Upper lobe of right lung (tissue), 1 donor: ENCODE measurements at places on chromosomes 7 and 10. TPM values are rescaled to one million over a fixed set of nuclear protein-coding genes. Genes with fewer than 3 reads are reported as not detected.

DNA sequence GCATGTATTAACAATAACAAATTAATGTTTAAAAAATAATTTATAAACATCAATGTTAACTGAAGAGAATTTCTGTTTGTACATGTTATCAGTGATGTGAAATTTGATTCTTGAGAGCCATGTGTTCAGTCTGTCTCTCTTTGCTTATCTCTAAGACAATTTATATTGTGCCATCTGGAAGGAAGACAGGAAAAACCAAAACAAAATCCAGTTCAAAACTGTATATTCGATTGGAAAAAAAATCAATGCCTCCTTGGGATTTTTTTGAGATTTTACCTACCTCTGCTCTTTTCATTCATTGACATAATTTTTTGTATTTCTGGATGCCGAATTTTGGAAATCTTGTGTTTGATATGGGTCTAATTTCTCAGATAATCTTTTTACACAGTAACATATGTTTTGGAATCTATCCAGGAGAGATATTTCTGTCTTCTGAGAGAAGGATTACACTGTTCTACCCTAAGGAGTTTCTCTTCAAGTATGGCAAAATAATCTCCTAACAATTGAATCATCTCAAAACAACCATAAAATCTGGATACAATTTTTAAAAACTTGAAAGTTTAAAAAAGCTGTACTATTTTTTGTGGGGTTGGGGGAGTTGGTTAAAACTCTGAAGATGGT is 311.9 kb upstream of the GNAI1 start:
- H3K27me3 ChIP-seq = peaks cover 3% of the 10 kb centered on the region
- no peaks in the 10 kb centered on the region for H3K36me3 ChIP-seq
- no peak overlapping the region for H3K27ac ChIP-seq
- no peaks in the 10 kb centered on the region for H3K4me1 ChIP-seq

DNA sequence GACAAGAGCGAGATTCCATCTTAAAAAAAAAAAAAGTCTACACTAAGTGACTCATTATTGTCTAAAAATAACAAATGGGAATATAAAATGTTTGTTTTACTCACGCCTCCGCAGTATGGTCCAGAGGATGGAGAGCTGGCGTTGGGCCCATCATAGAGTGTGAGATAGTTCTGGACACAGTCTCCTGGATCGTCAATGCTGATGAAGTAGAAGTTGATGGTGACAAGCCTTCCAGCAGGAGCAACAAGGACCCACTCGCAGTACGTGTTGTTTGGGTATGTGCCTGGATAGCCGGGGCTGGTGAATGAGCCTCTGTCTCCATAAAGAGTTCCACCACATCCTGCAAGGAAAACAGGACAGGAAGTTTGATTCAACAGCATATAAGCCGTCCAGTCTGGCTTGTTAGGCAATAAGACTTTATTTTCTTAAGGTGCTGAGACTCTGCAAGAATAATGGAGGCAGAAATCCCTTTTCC is 11.5 kb upstream of the RSU1 start:
- no peaks in the 10 kb centered on the region for H3K36me3 ChIP-seq
- H3K27ac ChIP-seq = no peak overlapping the region
- no peaks in the 10 kb centered on the region for H3K27me3 ChIP-seq

GRCh38 chr10:11472158-11472753 is 139.2 kb downstream of the USP6NL start:
- H3K27me3 ChIP-seq = no peaks in the 10 kb centered on the region
- H3K4me1 ChIP-seq = no peaks in the 10 kb centered on the region
- H3K4me3 ChIP-seq = no peak overlapping the region
- peaks cover 4% of the 10 kb centered on the region for H3K36me3 ChIP-seq
- no peak for DNase-seq

DNA sequence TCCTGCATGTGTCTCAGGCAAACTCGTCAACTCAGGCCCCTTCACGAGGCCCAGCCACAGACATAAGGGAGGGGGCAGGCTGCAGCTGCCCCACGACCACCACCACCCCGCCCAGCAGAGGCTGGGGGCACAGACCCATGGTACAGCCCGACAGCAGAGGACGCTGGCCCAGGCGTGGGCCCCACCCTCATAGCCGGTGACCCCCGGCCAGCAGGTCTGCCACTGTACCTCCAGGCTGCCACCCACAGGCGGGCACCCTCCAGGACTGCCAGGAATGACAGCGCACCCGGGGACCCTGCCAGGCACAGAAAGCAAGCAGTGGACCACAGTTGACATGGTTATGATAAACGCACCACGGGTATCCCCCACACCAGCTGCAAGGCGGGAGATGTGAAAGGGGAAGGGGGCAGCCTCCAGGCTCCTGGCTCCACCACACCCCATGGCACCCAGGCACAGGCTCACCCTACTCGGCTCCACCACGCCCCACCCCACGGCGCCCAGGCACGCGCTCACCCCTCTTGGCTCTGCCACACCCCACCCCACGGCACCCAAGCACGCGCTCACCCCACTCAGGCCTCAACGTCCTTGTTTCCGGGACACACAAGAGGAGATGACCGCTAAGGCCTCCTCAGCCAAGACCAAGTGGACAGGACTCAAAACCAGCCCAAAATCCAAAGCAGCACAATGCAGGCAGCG is 135.9 kb downstream of the MAD1L1 start:
- H3K27me3 ChIP-seq = no peaks in the 10 kb centered on the region
- H3K4me1 ChIP-seq = no peaks in the 10 kb centered on the region
- DNase-seq = peak; percentile 75
- H3K27ac ChIP-seq = no peak overlapping the region
- H3K36me3 ChIP-seq = no peaks in the 10 kb centered on the region
- no peak overlapping the region for H3K4me3 ChIP-seq

DNA sequence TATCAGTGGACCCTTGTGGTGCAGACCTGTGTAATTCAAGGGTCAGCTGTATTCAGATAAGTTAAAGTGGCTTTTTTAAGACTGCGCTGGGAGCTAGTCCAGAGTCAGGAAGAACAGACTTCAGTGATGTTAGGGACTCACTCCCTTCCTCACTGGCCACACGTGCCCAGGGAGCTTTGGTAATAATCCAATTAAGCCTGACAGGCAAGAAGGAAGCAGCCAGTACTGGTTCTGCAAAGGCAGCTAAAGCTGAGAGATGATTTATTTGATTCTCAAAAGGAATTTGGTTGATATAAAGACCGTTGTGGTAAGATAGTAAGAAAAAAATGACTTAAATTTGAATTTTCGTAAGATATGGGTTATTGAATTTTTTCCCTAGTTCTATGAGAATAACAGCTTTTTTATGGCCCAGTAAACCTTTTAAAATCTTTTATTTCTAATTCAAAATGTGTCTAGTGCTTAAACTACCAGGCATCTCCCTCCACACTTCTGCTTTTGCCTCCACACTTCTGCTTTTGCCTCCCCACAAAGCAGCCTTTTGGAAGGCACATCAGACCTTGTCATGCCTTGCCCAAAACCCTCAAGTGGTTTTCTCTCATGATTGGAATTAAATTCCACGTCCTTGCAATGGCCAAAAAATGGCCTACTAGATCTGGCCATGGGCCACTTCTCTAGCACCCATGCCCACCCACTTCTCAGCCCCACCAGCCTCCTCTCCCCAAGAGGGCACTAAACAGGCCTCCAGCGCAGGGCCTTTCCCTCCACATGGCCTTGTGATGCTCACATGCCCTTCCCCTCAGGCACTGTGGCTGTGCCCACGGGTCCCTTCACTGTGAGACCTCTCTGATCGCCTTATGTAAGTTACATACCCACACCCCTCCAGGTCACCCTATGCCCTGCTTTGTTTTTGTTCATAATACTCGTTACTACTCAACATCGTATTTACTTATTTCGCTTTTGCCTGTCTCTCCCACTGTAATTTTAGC is 92.5 kb downstream of the POU6F2 start:
- H3K36me3 ChIP-seq = no peaks in the 10 kb centered on the region
- H3K4me1 ChIP-seq = no peaks in the 10 kb centered on the region
- H3K27ac ChIP-seq = no peak overlapping the region
- no peaks in the 10 kb centered on the region for H3K27me3 ChIP-seq
- DNase-seq = no peak
- H3K4me3 ChIP-seq = no peak overlapping the region

Gene FANK1
- total RNA-seq = 2.6 TPM

Gene NME8
- total RNA-seq = 2.1 TPM

Gene ETV1
- total RNA-seq = 110 TPM

Gene ASZ1
- total RNA-seq = not detected

Gene ANKRD30A
- total RNA-seq = 0.12 TPM

Gene FEZF1
- not detected for total RNA-seq
